ENCODE measurements at places on chromosomes 6 and 20. TPM values are rescaled to one million over a fixed set of nuclear protein-coding genes. Genes with fewer than 3 reads are reported as not detected.

GRCh38 chr20:40592941-40593340, 96.1 kb downstream of the MAFB start:
- DNase-seq: no peak

GRCh38 chr6:121210943-121211342, 123.3 kb downstream of the TBC1D32 start:
- DNase-seq: no peak

The ADTRP gene
- 0.32 TPM for total RNA-seq

The BTNL2 gene
- not detected for total RNA-seq

DNA sequence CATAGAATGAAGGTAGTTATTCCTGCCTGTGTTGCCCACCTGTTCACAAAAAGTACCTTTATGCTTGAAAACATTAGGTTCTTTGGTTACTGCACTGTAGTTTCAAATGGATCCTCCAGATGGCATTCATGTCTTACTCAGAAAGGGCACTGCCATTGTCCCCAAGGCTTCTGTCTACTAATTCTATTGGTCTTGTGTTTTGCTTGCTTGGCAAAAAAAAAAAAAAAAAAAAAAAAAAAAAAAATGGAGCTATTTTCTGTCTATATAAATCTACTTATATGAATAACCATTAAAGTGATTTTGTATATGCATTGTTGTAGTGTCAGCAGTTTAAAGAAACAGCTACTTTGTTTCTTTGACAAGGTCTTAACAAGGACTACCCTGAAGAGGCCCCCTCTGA, 12.7 kb upstream of the EFHC1 start:
- no peak for DNase-seq

DNA sequence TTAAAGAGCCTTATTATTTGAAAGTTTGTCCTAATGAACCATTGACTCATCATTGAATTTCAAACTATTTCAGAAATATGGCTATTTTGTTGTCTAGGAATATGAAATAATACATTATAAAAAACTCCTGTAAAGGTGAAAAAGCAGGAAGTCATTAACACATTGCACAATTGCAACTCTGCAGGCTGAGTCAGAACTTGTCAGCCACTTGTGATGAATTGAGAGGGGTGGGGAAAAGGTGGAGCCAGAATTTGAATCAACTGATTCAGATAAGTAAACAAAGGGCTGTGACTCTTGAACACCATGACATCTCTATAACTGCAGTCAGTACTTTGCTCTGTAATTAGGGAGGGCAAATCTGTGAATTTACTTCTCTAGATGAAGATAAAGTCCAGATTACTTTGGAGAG, 6.0 kb downstream of the C6orf141 start:
- DNase-seq: peak; percentile 70

- no peak for DNase-seq
Observed at GRCh38 chr20:29313481-29313880, 1944.0 kb upstream of the DEFB115 start.

- peak; percentile 94 for DNase-seq
Observed at GRCh38 chr6:42960243-42961019, at the start of gene GNMT. GNMT (plus strand) TSS chr6:42960754; CDS start chr6:42960768, 14 bp downstream.

The TPX2 gene
- total RNA-seq: 118 TPM

The RBPJL gene
- total RNA-seq: not detected

The ADGRF4 gene
- total RNA-seq: 1.5 TPM

- DNase-seq: no peak
Observed at GRCh38 chr20:46260480-46260879, 47.8 kb downstream of the CDH22 start.

The NRSN1 gene
- total RNA-seq: 0.38 TPM

DNA sequence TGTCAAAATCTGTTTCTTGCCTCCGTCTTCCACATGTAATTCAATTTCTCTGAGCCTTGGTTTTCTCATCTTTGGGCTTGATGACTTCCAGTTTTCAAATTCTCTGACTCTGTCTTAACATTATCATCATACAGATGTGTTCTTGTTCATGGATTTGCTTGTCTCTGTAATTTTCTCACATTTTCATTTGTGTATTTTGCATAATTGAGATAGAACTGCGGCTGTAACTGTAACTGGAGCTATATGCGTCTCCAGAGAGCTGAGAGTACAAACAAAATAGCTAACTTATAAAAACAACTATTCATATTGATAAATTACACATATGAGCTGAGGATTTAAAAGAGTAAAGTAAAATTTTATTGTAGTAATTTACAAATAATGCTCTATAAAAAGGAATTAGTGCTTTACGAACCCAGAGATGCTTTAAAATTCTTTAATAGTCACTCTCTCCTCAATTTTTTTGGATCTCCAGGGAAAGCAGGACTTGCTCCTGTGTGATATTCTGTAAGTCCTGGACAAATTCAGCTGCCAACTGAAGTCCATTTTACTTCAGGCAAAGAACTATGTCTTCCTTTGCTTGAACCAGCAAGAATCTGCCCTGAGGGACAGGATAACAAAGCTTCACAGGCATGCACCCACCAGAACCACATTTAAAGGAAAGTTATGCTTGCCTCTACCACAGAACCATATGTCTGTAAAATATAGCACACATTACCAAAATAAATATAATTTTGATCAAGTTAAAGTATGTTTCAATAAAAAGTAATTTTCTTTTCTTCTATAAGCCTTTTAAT, 288.3 kb downstream of the KHDC1L start:
- DNase-seq: no peak

GRCh38 chr20:25269833-25270170, 21.9 kb downstream of the PYGB start:
- no peak for DNase-seq

GRCh38 chr20:54657268-54657826, 182.0 kb downstream of the DOK5 start:
- DNase-seq: no peak

- DNase-seq: no peak
Observed at GRCh38 chr6:147825848-147826247, 317.4 kb downstream of the SAMD5 start.

DNA sequence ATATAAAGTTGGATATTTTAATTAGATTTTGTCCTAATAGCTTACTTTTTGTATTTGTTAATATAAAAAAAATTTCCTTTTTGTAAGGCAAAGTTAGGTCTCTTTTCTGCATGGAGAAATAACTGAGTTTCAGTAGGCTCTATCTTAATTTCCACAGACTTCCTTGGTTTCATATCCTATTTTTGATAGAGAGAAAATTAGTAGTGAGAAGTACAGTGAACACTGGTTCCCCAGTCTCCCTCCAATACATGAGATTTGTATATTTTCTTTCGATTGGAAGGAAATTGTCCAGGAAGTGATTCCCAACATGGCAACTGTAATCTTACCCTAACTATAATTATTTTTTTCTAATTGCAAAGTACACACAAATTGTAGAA, 26.4 kb downstream of the TRIM27 start:
- DNase-seq: no peak

DNA sequence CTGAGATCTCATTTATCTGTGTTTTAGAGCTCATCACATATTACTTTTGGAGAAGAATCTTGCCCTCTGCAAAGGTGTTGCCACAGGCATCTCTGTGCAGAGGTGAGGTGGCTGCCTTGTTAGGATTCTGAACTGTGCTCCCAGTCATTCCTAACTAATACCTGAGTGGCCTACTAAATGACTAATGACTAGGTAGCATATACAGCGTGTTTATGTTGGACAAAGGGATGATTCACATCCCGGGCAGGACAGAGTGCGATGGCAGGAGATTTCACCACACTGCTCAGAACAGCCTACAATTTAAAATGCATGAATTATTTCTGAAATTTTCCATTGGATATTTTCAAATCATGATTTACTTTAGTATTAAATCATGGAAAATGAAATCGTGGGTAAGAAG, 23.1 kb upstream of the CGA start:
- DNase-seq: no peak

GRCh38 chr20:62745279-62745951, 36.8 kb downstream of the NTSR1 start:
- DNase-seq: no peak

- DNase-seq: no peak
Observed at GRCh38 chr6:45556828-45557227, 179.1 kb upstream of the SUPT3H start.

The FNDC11 gene
- total RNA-seq: 2.4 TPM

The TENT5A gene
- 9.7 TPM for total RNA-seq

DNA sequence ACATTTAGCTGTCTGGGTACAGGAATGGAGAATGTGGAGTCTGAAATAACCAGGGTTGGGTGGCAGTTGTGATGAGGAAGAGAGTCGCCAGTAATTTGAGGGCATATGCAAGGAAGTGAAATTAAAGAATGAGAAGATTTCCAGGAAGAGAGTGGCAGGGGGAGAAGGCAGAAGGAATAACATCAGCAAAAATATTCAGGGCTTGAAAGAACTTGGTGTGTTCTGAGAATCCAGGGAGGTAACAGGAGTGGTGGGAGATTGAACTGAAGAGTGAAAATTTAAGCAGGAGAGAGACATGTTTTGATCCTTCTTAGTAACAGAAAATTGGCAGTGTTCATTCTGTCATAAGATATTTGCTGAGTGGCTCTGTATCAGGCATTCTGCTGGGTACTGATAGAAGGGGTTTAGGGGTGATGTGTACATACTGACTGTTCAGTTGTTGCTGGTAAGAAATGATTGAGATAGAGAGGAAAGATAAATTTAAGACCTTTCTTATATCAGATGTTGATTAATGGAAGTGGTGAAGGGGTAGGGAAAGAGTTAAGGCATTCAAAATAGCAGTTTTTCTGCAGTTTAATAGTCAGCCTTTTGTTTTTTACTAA, 54.7 kb downstream of the PHF20 start:
- peak; percentile 1 for DNase-seq

GRCh38 chr20:57840504-57841296, 130.9 kb upstream of the PMEPA1 start:
- no peak for DNase-seq

- DNase-seq: no peak
Observed at GRCh38 chr20:58401162-58401561, 12.1 kb downstream of the VAPB start.

DNA sequence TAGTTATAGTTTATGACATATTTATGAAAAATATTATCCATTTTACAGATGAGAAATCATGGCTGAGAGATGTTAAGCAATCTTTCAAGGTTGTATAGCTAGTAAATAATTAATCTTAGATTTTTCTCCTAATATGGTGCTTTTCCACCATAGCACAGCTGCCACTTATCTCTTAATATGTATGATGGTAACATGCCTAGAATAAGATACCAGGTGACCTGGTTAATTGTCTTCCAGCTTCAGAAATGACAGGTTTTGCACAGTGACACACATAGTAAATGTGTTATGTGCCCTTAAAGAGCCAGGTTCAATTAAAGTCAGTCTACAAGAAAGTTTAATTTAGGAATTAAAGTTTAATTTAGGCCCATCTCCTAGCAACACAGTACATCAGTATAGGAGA, 14.8 kb downstream of the TUBB2A start:
- DNase-seq: no peak

The CCR6 gene
- total RNA-seq: not detected

GRCh38 chr6:71967436-71967835, 81.1 kb downstream of the RIMS1 start:
- DNase-seq: no peak

The PDE7B gene
- 0.06 TPM for total RNA-seq

DNA sequence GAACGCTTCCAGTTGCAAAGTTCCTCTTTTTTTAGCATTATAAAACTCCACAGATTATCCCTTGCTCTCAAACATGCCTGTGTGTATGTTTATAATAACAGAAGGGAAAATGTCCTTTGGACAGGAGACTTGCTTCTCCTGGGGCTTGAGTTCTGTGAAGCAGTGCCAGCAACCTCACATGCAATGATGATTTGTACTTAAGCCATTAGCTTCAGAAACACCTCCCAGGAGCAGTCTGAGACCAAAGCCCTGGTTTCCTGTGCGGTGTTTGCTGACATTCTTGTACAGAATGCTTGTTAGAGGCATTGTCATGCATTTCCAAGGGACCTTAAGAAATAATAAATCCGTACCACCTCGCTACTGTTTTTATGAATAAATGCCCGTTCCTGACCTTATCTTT, 752.8 kb downstream of the CBLN4 start:
- no peak for DNase-seq

GRCh38 chr6:2632368-2632767, 118.4 kb downstream of the MYLK4 start:
- no peak for DNase-seq

DNA sequence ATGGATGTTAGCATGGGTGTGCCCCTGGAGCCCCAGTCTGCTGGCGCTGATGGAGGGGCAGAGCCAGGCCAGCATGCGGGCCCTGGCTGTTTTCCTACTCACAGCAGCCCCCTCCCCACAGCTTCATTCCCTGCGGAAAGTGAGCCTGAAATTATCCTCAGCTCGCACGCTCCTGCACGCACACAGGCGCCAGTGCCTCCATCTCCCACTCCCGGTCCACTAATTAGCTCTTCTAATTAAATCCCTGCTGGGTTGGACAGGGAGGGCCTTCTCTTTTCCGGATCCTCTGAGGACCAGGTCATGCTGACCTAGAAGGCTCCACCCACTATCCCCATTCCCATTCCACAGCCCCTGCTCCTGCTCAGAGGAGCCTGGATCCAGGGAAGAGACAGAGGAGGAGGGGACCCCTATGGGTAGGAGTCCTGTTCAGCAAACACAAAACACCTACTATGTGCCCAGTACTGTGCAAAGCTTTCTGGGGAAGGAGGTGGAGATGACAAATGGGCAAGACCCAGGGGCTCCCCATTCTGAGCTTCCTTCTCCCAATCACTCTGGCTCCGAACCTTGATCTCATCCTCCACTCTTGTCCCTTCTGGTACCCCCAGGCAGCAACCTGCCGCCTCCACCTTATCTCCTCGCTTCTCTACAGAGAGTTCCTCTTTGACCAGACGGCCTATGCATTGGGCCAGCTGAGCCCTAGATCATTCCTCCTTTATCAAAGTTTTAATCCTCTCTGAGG, 70.2 kb upstream of the CCDC167 start:
- DNase-seq: no peak

The DEFB132 gene
- total RNA-seq: not detected

GRCh38 chr20:16405254-16405653, 168.0 kb downstream of the KIF16B start:
- no peak for DNase-seq

DNA sequence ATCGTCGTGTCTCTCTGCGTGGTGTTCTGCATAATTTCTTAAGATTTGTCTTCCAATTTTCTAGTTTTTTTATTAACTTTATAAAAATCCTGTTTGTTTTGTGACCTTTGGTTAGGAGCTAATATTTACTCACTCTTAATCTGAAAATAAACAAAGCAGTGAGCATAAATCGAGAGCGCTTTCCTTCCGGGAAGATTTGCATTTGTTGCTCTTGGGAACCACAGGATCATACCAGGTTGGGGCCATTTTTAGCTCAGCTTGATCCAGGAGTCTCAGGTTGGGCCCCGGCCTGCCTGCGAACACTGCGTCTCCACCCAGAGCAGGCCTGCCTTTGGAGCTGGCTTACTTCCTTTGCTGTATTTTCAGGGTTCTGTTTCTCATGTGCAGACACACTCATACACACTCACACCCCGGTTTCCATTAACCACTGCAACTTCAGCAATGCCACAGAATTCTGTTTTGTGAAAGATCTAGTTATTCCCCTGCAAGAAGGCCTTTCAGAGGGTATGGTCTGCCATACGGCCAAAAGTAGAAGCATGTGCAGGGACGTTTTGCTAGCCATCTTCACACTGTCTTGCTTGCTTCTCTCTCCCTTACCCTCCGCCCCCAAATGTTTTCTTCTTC, 17.3 kb downstream of the BPHL start:
- DNase-seq: no peak

- DNase-seq: no peak
Observed at GRCh38 chr6:137700751-137701477, 166.1 kb upstream of the TNFAIP3 start.
